ENCODE measurements at places on chromosomes 11 and 22.

- DNase-seq: no peak
These were observed 1.9 kb downstream of the HPS4 start for GRCh38 chr22:26481694-26482093.

DNA sequence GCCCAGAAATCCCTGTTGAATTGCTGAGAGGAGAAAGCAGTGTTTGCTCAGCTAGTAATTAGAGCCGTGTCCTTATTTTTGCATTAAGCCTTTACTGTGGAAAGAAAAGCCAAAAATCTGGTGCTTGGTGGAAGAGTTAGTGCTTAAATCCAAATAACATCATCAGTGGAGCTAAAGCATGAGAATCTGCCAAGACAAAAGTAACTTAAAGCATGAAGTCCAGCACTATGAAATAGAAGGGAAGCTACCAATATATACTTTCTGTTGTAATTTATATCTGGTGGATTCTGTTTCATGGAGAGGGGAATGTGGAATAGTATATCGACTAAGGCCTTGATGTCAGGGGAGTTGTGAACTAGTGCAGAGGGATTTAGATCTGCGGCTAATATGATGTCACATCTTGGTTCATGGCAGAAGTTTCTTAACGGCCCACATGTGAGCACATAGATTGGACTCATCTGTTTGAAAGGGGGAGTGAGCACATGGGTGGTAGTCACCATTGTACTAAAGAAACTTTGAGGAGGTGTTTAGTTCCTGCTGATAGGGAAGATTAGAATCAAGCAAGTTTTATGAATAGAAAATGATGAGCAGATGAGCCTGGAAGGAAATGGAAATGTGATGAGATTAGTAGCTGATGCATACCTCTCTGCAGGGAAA, 224.4 kb upstream of the MTNR1B start:
- no peak for DNase-seq

GRCh38 chr11:77053217-77054015, 13.4 kb upstream of the CAPN5 start:
- DNase-seq: no peak

GRCh38 chr22:16957781-16958180, 50.2 kb downstream of the GAB4 start:
- DNase-seq: no peak

GRCh38 chr22:48192920-48193319, 1430.5 kb downstream of the TBC1D22A start:
- no peak for DNase-seq

GRCh38 chr11:111457731-111458368, 54.3 kb downstream of the BTG4 start:
- DNase-seq: no peak

DNA sequence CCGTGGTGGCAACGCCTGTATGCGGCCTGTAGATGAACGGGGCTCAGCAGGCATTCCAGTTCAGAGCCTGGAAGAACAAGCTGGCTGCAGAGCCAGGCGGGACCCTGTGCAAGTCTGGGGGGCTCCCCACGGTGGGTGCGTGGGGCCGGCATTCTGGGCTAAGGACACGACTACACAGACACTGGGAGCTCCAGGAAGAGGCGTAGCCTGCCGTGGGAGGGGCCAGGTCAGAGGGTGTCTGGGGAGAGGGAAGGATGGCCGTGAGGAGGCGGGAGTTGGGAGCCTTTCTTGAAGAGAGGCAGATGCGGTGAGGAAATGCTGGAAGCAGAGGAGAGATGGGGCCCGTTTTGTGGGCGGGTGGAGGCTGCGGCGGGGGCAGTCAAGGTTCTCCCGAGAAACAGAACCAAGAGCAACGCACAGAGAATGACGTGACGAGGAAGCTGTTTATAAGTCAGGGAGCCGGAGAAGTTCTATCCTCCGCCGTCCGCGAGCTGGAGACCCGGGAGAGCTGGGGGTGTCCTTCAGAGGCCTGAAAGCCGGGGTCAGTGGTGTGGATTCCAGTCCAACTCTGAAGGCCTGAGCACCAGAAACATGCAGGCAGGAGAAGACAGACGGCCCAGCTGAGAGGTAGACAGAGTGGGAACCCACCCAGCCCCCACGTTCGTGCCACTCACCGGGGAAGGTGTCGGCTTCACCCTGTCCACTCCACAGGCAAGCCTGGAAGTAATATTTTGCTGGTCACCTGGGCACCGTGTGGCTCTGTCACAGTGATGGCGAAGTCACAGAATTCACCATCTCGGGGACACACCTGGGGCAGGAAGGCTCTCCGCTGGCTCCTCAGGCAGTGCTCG, 529.6 kb downstream of the BRD1 start:
- DNase-seq: no peak

GRCh38 chr11:71180694-71181470, 71.5 kb downstream of the SHANK2 start:
- DNase-seq: no peak

- no peak for DNase-seq
These were observed at the start of gene ZBTB16 for GRCh38 chr11:114059278-114059983. TSS of gene ZBTB16 (plus strand) at chr11:114059711. CDS start at chr11:114063301, 3,590 bp downstream.

DNA sequence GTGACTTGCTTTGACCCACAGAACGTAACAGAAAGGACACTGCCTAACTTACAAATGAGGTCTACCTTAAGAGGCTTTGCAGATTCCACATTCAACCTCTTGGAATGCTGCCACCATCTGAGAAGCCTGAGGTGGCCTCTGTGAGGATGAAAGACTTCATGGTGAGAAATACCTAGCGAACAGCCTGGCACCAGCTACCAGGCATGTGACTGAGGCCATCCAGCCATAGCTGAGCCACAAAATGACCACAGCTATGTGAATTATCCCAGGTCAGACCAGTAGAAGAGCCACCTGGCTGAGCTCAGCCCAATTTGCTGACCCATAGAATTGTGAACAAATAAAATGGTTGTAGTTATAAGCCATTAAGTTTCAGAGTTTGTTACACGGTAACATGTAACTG, 37.5 kb downstream of the PPARA start:
- DNase-seq: no peak

DNA sequence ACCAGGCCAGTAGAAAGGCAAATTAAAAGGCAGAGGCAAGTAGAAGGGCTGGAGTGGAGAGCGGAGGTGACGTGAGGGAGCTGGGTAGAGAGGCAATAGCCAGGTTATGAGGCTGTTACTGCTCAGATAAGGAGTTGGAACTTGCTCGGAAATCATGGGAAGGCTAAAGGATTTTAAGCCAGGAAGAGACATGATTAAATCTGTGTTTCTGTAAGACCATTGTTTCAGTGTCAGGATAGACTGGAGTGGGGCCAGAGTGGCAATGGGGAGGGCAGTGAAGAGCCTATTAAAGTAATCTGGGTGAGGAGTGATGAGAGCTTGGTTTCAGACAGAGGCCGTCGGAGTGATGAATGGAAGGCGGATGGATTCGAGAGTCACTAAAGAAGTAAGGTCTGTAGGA, 39.0 kb downstream of the GRAMD1B start:
- no peak for DNase-seq

GRCh38 chr22:24683691-24684090, 80.7 kb downstream of the GGT1 start:
- no peak for DNase-seq

- DNase-seq: no peak
These were observed 87.1 kb upstream of the TMEM45B start for GRCh38 chr11:129728581-129728980.

GRCh38 chr11:120667281-120667680, 155.7 kb downstream of the GRIK4 start:
- no peak for DNase-seq

GRCh38 chr11:67581469-67581868, 2.1 kb upstream of the GSTP1 start:
- DNase-seq: no peak

- DNase-seq: no peak
These were observed 462.8 kb downstream of the NELL1 start for GRCh38 chr11:21132146-21132720.

DNA sequence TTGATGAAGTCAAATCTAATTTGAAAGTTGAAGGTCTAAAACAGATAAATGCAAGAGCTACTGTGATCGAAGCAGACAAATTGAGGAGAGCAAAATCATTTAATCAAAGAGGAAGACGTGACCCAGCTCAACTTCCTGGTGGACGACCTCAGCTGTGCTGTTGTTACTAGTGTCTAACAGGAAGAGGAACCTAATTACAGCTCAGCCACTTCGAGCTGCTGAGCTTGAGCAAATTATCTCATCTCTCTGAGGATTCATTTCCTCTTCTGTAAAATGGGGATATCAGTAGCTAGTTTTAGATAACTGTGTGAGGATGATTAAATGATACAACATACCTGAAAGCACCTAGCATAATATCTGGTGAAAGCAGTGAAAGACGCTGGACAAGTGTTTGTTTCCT, 48.6 kb upstream of the OLFML1 start:
- no peak for DNase-seq

GRCh38 chr11:771617-772204, 5.6 kb downstream of the GATD1 start:
- DNase-seq: no peak

DNA sequence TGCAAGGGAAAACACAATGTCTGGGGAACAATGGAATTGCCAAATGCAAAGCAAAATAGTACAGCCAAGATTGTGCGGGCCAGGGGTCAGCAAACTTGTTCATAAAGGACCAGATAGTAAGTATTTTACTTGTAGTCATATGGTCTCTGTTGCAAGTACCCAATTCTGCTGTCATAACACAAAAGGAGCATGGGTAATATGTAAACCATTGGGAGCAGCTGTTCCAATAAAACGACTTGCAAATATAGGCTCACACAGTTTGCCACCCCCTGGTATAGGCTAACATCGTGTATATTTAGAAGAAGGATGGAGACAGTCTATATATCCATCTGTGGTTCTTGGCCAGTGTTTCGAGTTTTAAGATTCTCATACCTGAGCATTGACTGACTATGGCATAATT, 15.6 kb downstream of the SDHAF2 start:
- DNase-seq: no peak

DNA sequence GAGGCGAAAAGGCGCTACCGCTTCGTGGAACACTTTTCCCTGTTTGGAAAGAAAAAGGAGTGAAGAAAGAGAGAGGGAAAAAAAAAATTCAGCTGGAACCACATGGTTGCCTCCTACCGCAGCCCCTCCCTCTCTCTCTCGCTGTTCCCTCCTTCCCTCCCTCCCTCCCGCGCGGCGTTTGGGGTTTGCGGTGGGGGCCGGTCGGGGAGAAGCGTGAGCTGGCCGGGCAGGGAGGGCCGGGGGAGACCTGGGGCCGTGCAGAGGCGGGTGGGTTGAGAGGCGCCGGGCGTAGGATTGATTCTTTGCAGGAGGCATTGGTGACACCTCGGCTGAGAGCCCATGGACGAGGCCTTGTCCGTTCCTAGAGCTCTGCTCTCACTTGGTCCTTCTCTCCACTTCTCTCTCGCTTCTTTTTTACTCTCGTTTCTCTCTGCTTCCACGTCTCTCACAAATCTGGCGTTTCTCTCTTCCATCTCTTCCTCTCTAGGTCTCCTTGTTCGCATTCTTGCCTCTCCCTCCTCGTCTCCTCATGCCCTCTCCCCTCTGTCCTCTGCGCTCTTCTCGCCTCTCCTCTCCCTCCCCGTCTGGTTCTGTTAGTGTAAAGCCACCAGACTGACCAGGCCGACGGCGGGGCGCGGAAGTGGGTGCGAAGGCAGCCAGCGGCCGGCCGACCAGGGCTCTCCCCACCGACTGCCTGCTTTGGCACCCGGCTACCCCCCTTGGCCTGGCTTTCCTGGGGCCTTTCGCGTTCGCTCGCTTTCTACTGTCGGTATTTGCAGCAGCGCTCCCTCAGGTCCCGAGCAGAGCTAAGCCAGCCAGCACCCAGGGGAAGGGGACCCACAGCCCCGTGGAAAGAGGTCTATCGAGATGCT, at the start of gene CLMP:
Gene CLMP (minus strand): TSS at position 61 of the 872 bp plus-strand sequence. CDS start 308 bp downstream, outside the sequence.
- no peak for DNase-seq

DNA sequence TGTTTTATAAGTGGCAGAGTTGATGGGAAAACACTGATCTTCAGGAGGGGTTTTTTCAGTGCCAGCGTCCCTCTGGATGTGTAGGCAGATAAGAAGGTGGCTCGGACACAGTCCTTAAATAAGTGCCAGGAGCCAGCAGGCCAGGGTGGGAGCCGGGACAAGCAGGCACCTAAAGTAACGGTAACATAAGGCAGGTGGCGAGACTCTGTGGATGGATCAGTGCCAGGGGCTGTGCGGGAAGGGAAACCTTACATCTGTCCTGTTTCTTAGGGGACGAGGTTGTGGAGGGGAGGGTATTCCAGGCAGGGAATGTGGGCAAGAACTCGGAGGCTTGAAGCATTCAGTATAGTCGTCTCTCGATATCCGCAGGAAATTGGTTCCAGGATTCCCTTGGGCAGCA, 15.9 kb downstream of the BCR start:
- no peak for DNase-seq
